Epithelial cell of proximal tubule (primary cell): ENCODE measurements at places on chromosomes 11 and 22. TPM values are rescaled to one million over a fixed set of nuclear protein-coding genes. Genes with fewer than 3 reads are reported as not detected.

The CSNK2A3 gene
- total RNA-seq = 0.35 and 1.0 TPM in 2 replicates

- no peak for DNase-seq
Observed at GRCh38 chr22:28883657-28883916, 215 bp downstream of the ZNRF3 start.

The SLC22A12 gene
- total RNA-seq = not detected in 2 replicates

The MUC5AC gene
- not detected in 2 replicates for total RNA-seq

The ST14 gene
- total RNA-seq = 43.9 and 75.5 TPM in 2 replicates

The GDPD4 gene
- total RNA-seq = not detected in 2 replicates

GRCh38 chr11:87215236-87215635 lies 177.5 kb downstream of the TMEM135 start:
- DNase-seq = no peak
